ENCODE measurements at places on chromosomes 13 and 19. TPM values are rescaled to one million over a fixed set of nuclear protein-coding genes. Genes with fewer than 3 reads are reported as not detected.

DNA sequence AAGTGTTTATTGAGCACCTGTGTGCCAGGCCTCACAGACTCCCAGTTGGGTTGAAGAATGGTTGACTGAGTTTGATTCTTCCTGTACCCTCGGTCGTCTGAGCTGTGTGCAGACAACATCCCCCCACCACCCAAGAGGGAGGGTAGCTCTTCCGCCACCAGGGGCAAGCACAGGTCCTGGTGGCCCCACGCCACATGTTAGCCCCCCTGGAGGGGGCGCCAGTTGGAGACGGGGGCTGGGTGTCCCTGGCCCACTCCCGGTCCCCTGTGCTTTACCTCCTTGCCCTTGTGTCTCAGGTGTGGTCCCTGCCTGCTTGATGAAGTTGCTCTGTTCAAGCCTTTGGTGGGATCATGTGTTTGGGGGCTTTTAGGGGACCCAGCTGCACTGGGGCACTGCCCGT lies 27.2 kb downstream of the COLGALT1 start:
- DNase-seq: no peak
- H3K4me1 ChIP-seq: no peaks in the 10 kb centered on the region
- H3K27me3 ChIP-seq: no peaks in the 10 kb centered on the region
- H3K4me3 ChIP-seq: no peak overlapping the region
- no peaks in the 10 kb centered on the region for H3K36me3 ChIP-seq

- H3K27ac ChIP-seq: no peak overlapping the region
- DNase-seq: no peak
- H3K36me3 ChIP-seq: no peaks in the 10 kb centered on the region
- no peaks in the 10 kb centered on the region for H3K4me1 ChIP-seq
Measured at GRCh38 chr13:100059827-100060226, 29.1 kb upstream of the PCCA start.

GRCh38 chr13:46495651-46496050 lies 57.3 kb upstream of the LRCH1 start:
- no peak overlapping the region for H3K4me3 ChIP-seq
- H3K36me3 ChIP-seq: no peaks in the 10 kb centered on the region
- no peaks in the 10 kb centered on the region for H3K27me3 ChIP-seq
- no peak overlapping the region for H3K27ac ChIP-seq
- DNase-seq: no peak

- peaks cover 31% of the 10 kb centered on the region for H3K4me1 ChIP-seq
- no peaks in the 10 kb centered on the region for H3K27me3 ChIP-seq
- H3K36me3 ChIP-seq: no peaks in the 10 kb centered on the region
- no peak overlapping the region for H3K4me3 ChIP-seq
- peak; percentile 77 for DNase-seq
Measured at GRCh38 chr19:5048727-5049553, 80.0 kb downstream of the KDM4B start.

- no peak overlapping the region for H3K27ac ChIP-seq
- H3K27me3 ChIP-seq: no peaks in the 10 kb centered on the region
- no peaks in the 10 kb centered on the region for H3K36me3 ChIP-seq
- no peaks in the 10 kb centered on the region for H3K4me1 ChIP-seq
- no peak overlapping the region for H3K4me3 ChIP-seq
Measured at GRCh38 chr19:11408591-11408990, 10.5 kb downstream of the RGL3 start.

DNA sequence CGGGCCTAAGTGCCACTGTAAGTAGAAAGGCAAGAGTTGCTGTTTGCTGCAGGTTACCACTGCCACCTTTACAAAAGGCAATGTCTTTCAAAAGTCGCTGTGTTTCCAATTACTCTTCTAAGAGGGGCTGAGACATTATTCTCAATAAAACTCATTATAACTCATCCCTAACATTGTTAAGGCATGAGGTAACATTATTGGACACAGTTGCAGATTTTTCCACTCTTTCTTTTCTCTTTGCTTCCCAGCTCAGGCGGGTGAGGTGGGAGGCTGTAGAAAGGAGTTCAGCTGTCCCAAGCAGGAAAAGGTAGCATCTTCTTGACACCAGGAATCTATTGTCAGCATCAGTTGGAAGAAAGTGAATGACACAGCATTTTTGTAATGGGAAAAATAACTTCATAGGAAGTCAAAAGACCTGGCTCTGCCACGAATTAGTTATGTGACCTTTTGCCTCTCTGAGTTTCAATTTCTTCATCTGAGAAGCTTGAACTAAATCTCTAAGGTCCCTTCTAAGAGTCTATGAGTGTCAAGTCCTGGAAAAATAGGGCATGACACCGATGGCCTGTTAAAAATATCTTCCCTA lies 2.1 kb upstream of the UBL3 start:
- no peak overlapping the region for H3K27ac ChIP-seq
- no peaks in the 10 kb centered on the region for H3K4me1 ChIP-seq
- no peaks in the 10 kb centered on the region for H3K27me3 ChIP-seq
- no peak for DNase-seq

GRCh38 chr19:3198901-3199700 lies 13.4 kb downstream of the NCLN start:
- no peak overlapping the region for H3K27ac ChIP-seq
- H3K36me3 ChIP-seq: no peaks in the 10 kb centered on the region
- H3K27me3 ChIP-seq: no peaks in the 10 kb centered on the region

- no peak overlapping the region for H3K27ac ChIP-seq
- H3K4me3 ChIP-seq: no peak overlapping the region
- no peaks in the 10 kb centered on the region for H3K4me1 ChIP-seq
- H3K27me3 ChIP-seq: no peaks in the 10 kb centered on the region
- DNase-seq: no peak
Measured at GRCh38 chr19:41540041-41540695, 35.8 kb upstream of the CEACAM21 start.

DNA sequence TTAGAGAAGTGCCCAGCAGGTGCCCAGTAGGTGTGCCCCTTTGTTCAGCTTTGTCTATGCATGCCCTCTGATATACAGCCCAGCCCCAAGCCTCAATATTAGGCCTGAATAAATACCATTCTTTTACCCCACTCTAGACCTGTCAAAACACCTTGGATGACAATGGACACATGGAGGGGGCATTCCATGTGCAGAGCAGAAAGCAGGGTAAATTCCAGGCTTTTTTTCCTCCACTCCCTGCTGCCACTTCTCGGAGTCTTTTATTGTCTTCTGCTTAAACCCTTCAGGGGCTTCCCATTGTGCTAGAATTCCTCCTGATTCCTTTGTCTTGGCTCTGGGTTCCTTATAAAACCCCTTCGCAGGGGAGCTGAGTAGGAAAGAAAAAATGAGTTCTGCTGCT lies 5.8 kb upstream of the FRY start:
- no peak overlapping the region for H3K4me3 ChIP-seq
- no peaks in the 10 kb centered on the region for H3K27me3 ChIP-seq
- no peak overlapping the region for H3K27ac ChIP-seq
- H3K36me3 ChIP-seq: no peaks in the 10 kb centered on the region

DNA sequence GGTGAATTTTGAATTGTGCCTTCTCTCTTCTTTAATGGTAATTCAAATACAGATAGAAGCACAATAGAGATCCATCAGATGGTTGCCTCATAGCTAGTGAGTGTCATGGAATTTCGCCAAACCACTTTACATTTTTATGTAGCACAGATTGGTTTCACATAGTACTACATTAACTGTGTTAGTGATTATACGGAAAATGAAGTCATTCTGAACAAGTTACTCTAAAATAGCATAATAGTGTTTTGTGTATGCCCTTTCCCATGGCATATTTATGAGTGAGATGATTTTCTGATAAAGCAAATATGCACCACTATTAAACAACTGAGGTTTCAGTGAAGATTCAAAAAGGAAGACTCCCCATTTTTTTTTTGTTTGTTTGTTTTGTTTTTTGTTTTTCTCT lies 1623.5 kb downstream of the PCDH9 start:
- no peaks in the 10 kb centered on the region for H3K36me3 ChIP-seq
- no peaks in the 10 kb centered on the region for H3K4me1 ChIP-seq
- no peak overlapping the region for H3K4me3 ChIP-seq
- no peak for DNase-seq
- no peaks in the 10 kb centered on the region for H3K27me3 ChIP-seq

- no peak overlapping the region for H3K27ac ChIP-seq
- no peaks in the 10 kb centered on the region for H3K27me3 ChIP-seq
- no peaks in the 10 kb centered on the region for H3K36me3 ChIP-seq
- no peak for DNase-seq
- H3K4me3 ChIP-seq: no peak overlapping the region
Measured at GRCh38 chr13:29523199-29523961, 72.1 kb downstream of the SLC7A1 start.

GRCh38 chr13:75906315-75906714 lies 270.2 kb downstream of the LMO7 start:
- H3K4me1 ChIP-seq: no peaks in the 10 kb centered on the region
- no peak overlapping the region for H3K27ac ChIP-seq
- H3K27me3 ChIP-seq: no peaks in the 10 kb centered on the region
- H3K36me3 ChIP-seq: no peaks in the 10 kb centered on the region
- DNase-seq: no peak

- no peak overlapping the region for H3K27ac ChIP-seq
- DNase-seq: no peak
- H3K4me3 ChIP-seq: no peak overlapping the region
- no peaks in the 10 kb centered on the region for H3K27me3 ChIP-seq
- H3K36me3 ChIP-seq: no peaks in the 10 kb centered on the region
Measured at GRCh38 chr13:37446503-37446902, 152.1 kb downstream of the POSTN start.

DNA sequence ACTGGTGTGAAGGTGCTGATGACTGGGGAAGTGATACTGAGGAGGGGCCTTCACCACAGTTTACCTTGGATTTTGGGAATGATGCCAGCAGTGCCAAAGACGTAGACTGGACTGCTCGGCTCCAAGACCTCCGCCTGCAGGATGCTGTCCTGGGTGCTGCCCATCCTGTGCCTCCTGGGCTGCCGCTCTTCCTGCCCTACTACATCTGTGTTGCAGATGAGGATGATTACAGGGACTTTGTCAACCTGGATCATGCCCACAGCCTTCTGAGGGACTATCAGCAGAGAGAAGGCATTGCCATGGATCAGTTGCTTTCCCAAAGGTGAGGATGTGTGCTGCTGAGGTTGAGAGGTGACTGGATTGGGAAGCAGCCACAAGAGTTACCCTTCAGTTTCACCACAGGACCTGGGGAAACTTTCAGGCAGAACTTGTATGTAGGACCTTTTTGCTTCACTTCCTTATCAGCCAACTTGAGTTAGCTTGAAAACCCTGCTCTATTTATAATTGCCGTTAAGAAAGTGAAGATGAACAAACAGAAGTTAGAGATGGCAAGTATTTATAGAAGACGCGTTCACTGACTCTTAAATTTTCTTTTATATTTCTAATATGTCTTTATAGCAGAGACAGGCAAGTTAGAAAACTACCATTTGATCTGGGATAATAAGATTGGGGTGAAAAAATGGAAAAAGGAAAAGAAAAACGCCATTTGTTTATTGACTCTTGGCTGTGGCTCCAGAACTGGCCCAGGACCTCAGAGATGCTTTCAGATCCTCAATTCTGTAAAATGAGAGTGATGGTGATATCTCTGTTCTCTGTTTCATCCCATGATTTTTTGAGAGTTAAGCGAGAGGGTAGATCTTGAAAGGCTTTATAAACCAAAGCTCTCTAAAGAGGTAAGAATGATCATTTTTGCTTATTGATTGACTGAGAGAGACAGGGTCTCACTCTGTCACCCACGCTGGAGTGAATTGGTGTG lies 5.3 kb downstream of the PDCD2L start:
- DNase-seq: no peak
- H3K4me1 ChIP-seq: no peaks in the 10 kb centered on the region
- no peak overlapping the region for H3K27ac ChIP-seq
- H3K4me3 ChIP-seq: no peak overlapping the region
- no peaks in the 10 kb centered on the region for H3K36me3 ChIP-seq

CEACAM4 gene
- not detected for total RNA-seq

F10 gene
- 1.5 TPM for total RNA-seq

TSC22D1 gene
- total RNA-seq: 137 TPM

ZNF550 gene
- total RNA-seq: 4.0 TPM

PRR22 gene
- 1.4 TPM for total RNA-seq

IL4I1 gene
- total RNA-seq: 2.4 TPM

LRRC25 gene
- 3.9 TPM for total RNA-seq

DIAPH3 gene
- 5.1 TPM for total RNA-seq

FGF21 gene
- not detected for total RNA-seq

SPRED3 gene
- 0.61 TPM for total RNA-seq

MYO16 gene
- total RNA-seq: not detected

FCHO1 gene
- total RNA-seq: 3.9 TPM

Measured in colonic mucosa (tissue), 4 donors.